Right renal cortex interstitium (tissue), 3 donors: ENCODE measurements at places on chromosomes 4 and X. TPM values are rescaled to one million over a fixed set of nuclear protein-coding genes. Genes with fewer than 3 reads are reported as not detected.

- DNase-seq = no peak
Measured at GRCh38 chr4:7735961-7736360, 203.7 kb downstream of the AFAP1 start.

Gene AMBN
- polyA plus RNA-seq = 1.2 TPM

GRCh38 chr4:78645853-78646757 is 94.5 kb downstream of the ANXA3 start:
- DNase-seq = no peak

DNA sequence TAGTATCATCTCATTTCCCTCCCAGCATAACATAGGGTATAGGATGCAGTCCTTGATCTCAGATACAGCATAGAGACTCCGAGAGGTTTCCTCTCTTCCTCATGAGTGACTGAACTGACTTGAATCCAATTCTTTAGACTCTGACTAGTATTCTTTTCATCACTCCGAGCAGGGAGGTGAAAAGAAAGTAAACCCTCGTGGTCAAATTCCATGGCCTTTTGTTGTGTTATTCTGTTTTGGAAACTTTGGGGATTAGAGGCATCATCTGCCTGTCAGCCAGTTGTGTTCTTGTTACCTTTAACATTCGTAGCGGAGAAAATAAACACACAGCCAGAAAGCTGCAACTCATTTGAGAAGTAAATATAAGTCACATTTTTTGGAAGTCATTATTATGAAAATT is 206.6 kb downstream of the ARHGAP10 start:
- DNase-seq = no peak

Gene FAM184B
- 0.42 TPM for polyA plus RNA-seq

GRCh38 chrX:23805389-23805788 is 22.4 kb downstream of the SAT1 start:
- no peak for DNase-seq

- no peak for DNase-seq
Measured at GRCh38 chr4:56640621-56641493, 40.2 kb downstream of the HOPX start.

Gene SLIT2
- 54.0 TPM for polyA plus RNA-seq

DNA sequence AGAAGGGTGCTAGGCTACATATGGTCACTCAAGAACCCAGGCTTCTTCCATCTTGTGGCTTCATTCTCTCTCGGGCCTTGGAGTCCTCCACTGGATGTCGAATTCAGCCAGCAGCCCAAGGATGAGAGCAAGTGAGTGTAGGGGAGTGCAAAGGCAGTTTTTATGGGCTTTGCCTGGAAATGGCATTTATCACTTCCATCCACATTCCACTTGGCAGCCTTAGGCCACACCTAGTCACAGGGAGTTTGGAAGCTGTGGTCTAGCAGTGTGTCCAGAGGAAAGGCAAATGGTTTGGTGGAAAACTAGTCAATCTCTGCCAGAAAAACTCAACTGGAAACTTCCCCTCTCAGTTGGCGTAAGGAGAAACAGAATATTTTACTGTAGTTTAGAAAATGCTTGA is 59.0 kb downstream of the NHS start:
- DNase-seq = no peak

DNA sequence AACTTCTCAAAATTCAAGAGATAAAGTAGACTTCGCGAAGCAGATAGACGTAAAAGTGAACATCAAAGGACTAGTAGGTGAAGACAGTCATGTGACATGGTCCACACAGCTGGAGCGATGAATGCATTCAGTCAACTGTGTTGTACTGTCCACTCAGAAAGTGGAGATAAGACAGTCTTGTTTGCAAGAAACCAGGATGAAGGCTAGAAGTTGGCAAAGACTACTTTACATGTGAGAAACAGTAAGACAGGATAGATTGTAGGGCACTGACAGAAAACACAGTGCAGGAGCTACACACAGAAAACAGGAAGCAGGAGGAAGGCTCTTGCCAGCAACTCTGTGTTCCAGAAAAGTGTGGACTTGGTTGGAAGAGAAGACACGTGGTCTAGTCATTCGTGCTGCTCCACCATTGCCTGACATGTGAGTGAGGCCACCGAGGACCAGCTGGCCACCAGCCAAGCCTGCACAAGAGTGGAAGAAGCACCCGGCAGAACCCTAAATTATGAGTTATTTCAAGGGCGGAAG is 78.9 kb downstream of the FAT1 start:
- DNase-seq = no peak

Gene TRIM75
- polyA plus RNA-seq = not detected

DNA sequence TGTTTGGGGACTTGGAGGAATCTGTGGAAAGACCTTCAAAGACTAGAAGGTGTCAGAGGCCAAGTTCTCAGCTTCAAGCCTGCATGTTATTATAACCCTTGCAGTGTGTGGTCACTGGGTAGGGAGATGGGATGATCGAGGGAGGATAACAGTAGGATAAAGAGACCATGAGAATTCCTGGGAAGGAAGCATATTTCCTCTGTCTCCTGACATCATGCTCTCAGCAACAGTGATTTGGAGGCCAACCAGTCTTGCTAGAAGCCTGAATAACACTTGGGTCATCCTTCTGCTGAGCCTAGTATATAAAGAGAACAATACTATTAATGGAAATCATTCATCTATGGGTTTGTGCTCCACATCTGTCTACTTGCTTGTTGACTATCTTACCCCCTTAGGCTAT is 40.9 kb upstream of the ANXA3 start:
- no peak for DNase-seq

Gene RAB33A
- polyA plus RNA-seq = 0.50 TPM

- DNase-seq = peak; percentile 99
Measured at GRCh38 chr4:77156533-77156911, 485 bp upstream of the CCNG2 start.

Gene ARX
- not detected for polyA plus RNA-seq

DNA sequence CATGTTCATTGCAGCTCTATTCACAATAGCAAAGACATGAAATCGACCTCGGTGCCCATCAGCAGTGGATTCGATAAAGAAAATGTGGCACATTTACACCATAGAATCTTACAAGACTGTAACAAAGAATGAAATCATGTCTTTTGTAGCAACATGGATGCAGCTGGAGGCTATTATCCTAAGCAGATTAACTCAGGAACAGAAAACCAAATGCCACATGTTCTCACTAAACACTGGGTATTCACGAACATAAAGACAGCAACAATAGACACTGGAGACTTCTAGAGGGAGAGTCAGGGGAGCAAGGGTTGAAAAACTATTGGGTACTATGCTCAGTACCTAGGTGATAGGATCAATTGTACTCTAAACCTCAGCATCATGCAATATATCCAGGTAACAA is 180.5 kb downstream of the PPP1R2C start:
- DNase-seq = no peak

DNA sequence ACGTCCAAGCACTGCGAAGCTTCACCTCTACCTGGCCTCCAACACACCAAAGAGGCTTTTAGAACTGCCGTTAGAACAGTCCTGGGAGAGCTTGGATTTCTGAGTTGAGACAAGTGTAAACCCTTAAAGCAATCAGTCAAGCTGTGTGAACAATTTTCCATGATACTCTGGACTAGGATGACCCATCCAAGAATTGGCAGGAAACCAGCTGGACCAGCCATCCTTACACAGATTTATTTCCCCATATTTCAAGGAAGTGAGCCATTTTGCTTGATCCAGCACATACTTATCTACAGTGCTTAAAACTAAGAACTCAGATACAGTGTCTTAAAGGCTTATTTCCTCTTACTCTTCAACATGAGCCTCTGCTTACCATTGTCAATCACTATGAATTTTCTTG is 340.7 kb upstream of the HS3ST1 start:
- no peak for DNase-seq

Gene AFM
- 13.4 TPM for polyA plus RNA-seq

- DNase-seq = no peak
Measured at GRCh38 chrX:126770179-126770578, 49.4 kb upstream of the PRR32 start.

Gene PDLIM3
- polyA plus RNA-seq = 2.2 TPM

- no peak for DNase-seq
Measured at GRCh38 chrX:3521396-3521795, 174.9 kb upstream of the MXRA5 start.

Gene MFAP3L
- 24.0 TPM for polyA plus RNA-seq

DNA sequence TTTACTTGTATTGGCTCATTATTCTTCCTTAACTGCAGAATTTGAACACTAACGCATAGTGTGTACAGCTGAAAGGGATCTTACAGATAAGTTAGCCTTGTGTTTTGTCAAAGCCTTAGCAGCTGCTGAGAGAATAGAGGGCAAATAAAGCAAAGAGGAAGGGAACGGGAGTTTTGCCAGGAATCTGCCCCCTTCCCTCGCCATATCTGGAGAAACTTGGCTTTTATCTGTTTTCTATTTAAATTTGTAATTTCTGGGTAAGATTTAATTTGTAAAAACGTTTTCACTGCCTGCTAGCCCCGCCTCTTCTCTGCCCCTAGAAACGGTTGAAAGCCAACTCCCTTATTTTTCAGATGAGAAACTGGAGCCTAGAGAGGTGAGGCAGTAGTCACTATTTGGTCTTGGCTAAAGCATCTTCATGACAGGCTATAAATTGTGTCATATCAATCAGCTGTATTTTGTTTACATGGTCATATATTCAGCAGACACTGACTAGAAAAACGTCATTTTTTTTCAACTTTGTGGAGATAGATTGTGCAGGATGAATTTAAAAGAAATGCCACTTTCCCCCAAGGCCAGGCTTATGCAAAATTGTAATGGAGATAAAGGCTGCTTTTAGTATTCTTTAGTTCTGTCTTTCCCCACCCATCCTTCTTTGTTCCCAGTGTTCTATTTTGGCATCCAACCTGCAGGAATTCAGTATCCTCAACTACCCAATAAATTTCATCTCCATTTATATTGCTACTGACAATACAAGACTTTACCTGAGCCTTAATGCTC is 319.4 kb downstream of the SH2D1A start:
- DNase-seq = no peak

Gene PDZD4
- 7.1 TPM for polyA plus RNA-seq

GRCh38 chr4:92112805-92113204 is 191.0 kb upstream of the GRID2 start:
- DNase-seq = no peak

- DNase-seq = no peak
Measured at GRCh38 chr4:98937986-98938720, 9.2 kb upstream of the EIF4E start.

GRCh38 chr4:48596336-48596735 is 106.3 kb downstream of the ZAR1 start:
- no peak for DNase-seq

DNA sequence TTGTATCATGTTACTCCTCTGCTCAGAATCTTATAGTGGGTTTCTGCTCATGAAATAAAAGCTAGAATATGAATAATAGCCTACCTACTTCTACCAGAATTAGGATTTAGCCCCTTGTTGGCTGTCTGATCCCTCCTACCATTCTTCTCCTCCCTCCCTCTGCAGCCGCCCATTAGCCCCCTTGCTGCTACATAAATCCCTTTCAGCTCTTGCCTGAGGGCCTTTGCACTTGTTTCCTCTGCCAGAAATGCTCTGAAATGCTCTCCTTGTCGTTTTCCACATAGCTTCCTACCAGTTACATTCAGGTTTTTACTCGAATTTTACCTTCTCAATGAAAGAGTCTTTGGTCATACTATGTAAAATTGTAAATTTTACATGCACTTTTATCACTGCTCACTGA is 159.2 kb downstream of the ADGRL3 start:
- no peak for DNase-seq

DNA sequence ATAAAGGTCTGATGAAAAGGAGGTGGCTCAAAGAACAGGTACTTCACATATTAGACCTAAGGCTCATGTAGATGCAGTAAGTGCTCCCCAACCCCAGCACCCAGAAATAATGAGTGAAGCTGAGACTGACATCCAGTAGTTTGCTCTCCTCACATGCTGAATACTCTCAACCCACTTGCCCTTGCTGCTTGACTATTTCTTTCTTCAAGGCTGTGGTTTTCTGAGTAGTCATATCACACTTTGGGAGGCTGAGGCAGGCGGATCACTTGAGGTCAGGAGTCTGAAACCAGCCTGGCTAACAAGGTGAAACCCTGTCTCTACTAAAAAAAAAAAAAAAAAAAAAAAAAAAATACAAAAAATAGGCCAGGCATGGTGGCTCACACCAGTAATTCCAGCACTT is 51.5 kb upstream of the PRPS1 start:
- no peak for DNase-seq

DNA sequence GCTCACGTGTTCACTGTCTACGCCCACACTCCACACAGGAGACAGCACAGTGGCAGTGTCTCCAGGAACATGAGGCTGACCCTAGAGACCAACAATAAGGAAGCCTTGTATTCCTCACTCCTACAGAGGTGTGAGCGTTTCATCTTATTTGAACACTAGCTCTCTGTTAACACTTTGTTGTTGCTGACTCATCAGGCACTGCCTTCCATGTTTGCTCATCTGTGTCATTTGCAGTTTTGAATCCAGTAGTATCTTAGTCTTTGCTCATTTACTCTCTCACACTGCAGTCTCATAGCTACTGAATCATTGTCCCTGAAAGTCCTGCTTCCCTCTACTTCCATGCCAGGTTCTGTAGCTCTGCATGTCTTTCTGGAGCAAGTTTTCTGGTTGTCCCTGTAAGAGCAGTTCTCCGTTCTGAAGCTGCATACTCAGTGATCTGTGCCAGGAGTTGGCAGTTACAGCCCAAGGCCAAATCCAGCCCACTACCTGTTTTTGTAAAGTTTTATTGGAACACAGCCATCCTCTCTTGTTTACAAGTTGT is 80.3 kb upstream of the DCLK2 start:
- no peak for DNase-seq

DNA sequence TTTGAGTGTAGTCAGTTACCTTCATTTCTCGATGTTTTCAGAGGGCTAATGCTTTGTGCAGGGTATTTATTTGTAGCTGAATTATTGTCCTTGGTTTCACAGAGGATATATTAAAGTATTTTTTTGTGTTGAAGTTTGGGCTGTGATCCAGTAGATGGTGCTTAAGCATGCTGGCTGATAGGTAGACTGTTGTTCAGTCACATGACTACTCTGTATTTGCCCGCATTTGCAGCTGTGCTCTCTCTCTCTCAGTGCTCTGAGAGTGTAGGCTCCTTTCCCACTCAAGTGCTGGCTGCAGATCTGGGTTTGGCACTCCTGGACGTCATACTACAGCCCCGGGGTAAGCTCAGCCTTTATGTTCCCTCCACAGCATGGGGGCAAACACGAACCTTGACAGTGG is 21.7 kb downstream of the RAB40AL start:
- no peak for DNase-seq

GRCh38 chr4:184359888-184360287 is 114.5 kb downstream of the IRF2 start:
- DNase-seq = no peak

GRCh38 chr4:184370711-184371389 is 103.5 kb downstream of the IRF2 start:
- DNase-seq = no peak

Gene GASK1B
- polyA plus RNA-seq = 44.7 TPM

Gene ADH1C
- 88.0 TPM for polyA plus RNA-seq

DNA sequence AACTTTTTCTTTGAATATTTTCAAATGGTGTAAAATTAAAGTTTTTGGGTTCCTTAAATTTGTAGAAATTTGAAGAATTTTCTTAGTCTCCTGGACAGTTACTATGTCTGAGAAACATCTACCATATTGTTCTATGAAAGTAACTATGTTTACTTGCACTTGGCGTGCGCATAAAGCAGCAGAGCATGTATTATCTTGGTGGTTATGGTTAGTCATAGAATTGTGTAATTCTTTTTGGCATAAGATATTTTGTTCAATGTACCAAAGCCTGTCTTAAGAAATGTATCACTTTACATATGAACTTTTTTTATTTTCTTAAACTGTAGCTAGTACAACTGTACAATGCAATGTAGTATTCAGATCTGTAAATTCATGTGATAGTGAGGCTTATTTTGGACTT is 49.2 kb downstream of the CDS1 start:
- DNase-seq = no peak

- DNase-seq = no peak
Measured at GRCh38 chr4:17595471-17596005, 18.5 kb downstream of the LAP3 start.
